ENCODE measurements at places on chromosomes 16 and 17. TPM values are rescaled to one million over a fixed set of nuclear protein-coding genes. Genes with fewer than 3 reads are reported as not detected.

The GPRC5C gene
- polyA plus RNA-seq, result 80.8 TPM

The CBX2 gene
- polyA plus RNA-seq, result 22.9 TPM

The IRX5 gene
- 5.2 TPM for polyA plus RNA-seq

The CBFA2T3 gene
- polyA plus RNA-seq, result 2.1 TPM

The KREMEN2 gene
- 1.4 TPM for polyA plus RNA-seq

The ABCA6 gene
- polyA plus RNA-seq, result 4.8 TPM

The PKMYT1 gene
- polyA plus RNA-seq, result 22.0 TPM

The C16orf46 gene
- 1.9 TPM for polyA plus RNA-seq

The PLLP gene
- polyA plus RNA-seq, result 16.8 TPM

The KRT25 gene
- not detected for polyA plus RNA-seq

The RNF43 gene
- 12.9 TPM for polyA plus RNA-seq

The SP6 gene
- 2.7 TPM for polyA plus RNA-seq

The KRTAP2-3 gene
- polyA plus RNA-seq, result not detected

The CENPX gene
- 34.4 TPM for polyA plus RNA-seq

Data from left kidney (tissue), 8 donors.